Ovary (tissue), 10 donors: ENCODE measurements at places on chromosomes 2 and 18. TPM values are rescaled to one million over a fixed set of nuclear protein-coding genes. Genes with fewer than 3 reads are reported as not detected.

DNA sequence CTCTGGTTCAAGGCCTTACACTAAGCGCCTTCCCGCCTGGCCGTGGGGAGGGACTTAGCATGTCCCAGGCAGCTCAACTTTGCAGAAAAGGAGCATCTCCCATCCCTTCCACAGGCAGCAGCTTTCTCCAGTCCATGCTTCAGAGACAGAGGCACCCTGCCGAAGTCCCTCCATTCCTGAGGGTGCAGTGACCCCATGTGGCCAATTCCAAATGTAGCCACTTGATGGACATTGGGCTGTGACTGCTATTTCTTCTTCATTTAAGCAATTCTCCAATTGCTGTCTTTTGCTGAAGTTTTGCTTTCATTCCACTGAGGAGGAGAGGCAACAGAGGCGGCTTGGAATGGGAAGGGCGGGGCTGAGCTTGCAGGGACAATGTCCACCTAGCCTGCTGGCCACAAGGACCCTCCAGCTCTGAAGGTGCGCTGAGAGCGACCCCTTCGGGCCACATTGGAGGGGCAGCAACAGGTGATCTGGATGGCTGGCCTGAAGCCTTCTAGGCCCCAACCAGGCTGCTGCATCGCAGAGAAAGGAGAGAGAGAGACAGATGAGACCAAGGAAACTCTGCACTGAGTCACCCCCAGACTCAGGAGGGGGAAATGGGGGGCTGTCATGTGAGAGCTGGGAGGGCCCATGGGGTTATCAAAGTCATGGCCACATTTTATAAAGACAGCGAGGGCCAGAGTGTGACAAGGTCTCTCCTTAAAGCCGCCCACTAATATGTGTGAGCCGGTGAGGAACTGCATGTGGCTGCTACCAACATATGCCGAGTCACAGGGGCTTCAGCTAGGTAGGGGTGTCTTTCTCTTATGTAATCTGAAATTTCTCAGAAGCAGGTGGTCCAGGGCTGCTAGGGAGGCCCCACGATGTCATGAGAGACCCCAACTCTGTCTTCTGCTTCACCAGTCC lies 61.3 kb downstream of the LONRF2 start:
- no peak overlapping the region for H3K27ac ChIP-seq
- no peaks in the 10 kb centered on the region for H3K36me3 ChIP-seq

DNA sequence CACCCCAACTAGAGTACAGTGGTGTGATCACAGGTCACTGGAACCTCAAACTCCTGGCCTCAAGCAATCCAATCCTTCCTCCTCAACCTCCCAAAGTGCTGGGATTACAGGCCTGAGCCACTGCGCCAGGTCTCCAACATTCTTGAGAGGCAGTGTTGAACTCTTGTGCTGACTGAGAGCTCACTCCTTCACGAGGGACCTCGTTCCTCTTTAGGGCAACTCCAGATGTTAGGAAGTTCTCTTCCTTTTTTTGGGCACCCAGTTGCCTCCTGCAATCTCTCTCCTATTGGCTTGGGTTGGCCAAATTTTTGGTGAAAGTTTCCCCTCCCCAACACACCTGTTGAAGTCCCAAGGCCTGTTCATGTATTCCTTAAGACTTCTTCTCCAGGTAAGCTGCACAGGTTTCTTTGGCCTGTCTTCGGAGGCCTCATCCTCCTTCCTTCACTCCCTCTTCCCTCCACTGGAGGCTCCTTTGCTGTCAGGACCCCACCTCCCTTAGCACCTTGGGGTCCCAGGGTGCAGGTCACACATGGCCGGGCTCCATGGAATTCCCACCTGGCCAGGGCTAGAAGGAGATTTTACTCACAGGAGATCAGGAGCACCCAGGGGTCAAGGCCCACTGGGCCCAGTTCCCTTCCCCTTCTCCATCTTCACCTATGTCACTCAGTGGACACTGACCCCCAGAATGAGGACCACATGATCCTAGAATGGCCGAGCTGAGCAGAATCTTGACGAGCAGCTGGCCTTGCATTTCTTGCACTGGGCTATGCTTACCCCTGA lies 94.6 kb upstream of the SMAD2 start:
- peaks cover 11% of the 10 kb centered on the region for H3K4me1 ChIP-seq
- no peaks in the 10 kb centered on the region for H3K36me3 ChIP-seq
- no peak overlapping the region for H3K27ac ChIP-seq
- no peak for DNase-seq

DNA sequence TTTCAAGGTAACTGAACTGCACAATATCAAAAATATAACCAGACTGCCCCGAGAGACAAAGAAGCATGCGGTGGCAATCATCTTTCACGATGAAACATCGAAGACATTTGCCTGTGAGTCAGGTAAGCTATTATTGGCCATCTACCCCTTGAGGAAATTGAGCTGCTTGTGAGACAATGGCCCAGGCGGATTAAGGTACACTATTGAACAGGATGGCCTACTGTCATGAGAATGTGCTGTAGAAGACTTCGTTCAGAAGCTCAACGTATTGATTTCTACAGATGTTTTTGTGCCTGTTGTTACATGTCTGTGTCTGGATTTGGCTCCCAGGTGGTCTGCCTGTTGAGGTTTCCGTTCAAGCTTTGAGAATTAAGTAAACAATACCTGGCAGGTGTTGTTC lies 198.7 kb downstream of the DOK6 start:
- H3K27me3 ChIP-seq, result no peaks in the 10 kb centered on the region
- no peaks in the 10 kb centered on the region for H3K36me3 ChIP-seq
- H3K4me3 ChIP-seq, result no peak overlapping the region

GRCh38 chr2:28155086-28155485 lies 237.6 kb upstream of the FOSL2 start:
- peaks cover 3% of the 10 kb centered on the region for H3K4me1 ChIP-seq
- no peak overlapping the region for H3K4me3 ChIP-seq
- no peaks in the 10 kb centered on the region for H3K27me3 ChIP-seq
- H3K36me3 ChIP-seq, result no peaks in the 10 kb centered on the region
- no peak for DNase-seq
- H3K27ac ChIP-seq, result no peak overlapping the region

TSPYL6 gene
- not detected for total RNA-seq

CD8A gene
- total RNA-seq, result 1.1 TPM

GTF2A1L gene
- 3.5 TPM for total RNA-seq
